Suprapubic skin (tissue), 4 donors: ENCODE measurements at places on chromosomes 3 and 15. TPM values are rescaled to one million over a fixed set of nuclear protein-coding genes. Genes with fewer than 3 reads are reported as not detected.

DNA sequence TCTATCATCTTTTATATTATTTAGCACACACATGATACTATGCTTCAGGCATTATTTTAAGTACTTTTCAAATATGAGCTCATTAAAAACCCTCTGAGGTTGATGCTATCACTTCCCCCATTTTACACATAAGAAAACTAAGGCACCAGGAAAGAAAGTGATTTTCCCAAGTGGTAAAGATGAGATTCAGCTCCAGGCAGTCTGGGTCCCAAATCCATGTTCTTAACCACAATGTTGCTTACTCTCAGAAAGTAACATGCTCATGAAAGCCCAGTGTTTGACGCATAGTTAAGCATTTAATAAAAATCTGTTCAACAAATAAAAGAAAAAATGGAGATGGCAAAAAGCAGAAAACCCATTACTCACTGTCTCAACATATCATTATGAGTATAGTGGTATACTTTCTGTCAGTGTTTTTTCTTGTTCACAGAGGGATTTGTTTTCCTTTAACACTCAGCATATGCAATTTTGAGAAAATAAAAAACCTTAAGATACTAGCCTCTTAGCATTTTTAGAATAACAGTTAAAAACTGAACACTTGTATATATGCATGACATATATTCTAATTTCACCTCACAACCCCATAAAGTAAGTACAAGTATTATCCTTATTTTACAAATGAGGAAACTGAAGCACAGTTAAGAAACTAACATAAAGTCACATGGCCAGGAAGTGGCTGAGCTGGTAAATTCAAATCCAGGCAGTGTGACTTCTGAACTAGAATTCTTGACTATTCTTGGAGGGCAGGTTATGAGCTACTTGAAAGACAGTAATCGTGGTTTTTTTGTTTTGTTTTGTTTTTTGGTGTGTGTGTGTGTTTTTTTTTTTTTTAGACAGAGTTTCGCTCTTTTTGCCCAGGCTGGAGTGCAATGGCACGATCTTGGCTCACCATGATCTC lies 10.4 kb downstream of the PEAK1 start:
- no peak overlapping the region for H3K4me3 ChIP-seq
- H3K36me3 ChIP-seq: no peaks in the 10 kb centered on the region
- H3K27ac ChIP-seq: no peak overlapping the region
- H3K4me1 ChIP-seq: peaks cover 11% of the 10 kb centered on the region
- H3K27me3 ChIP-seq: no peaks in the 10 kb centered on the region

- H3K27ac ChIP-seq: no peak overlapping the region
- H3K36me3 ChIP-seq: no peaks in the 10 kb centered on the region
- DNase-seq: no peak
- no peak overlapping the region for H3K4me3 ChIP-seq
- no peaks in the 10 kb centered on the region for H3K27me3 ChIP-seq
- H3K4me1 ChIP-seq: peaks cover 4% of the 10 kb centered on the region
Measured at GRCh38 chr3:18712713-18713576, 287.8 kb upstream of the SATB1 start.

GRCh38 chr15:38961931-38962330 lies 397.3 kb upstream of the RASGRP1 start:
- no peaks in the 10 kb centered on the region for H3K36me3 ChIP-seq
- H3K27me3 ChIP-seq: no peaks in the 10 kb centered on the region
- H3K4me1 ChIP-seq: no peaks in the 10 kb centered on the region

THPO gene
- total RNA-seq: not detected
